Iris pigment epithelial cell (primary cell): ENCODE measurements at places on chromosomes 16 and 17.

GRCh38 chr17:77889866-77890760 is 68.4 kb upstream of the TNRC6C start:
- DNase-seq = no peak

- peak; percentile 73 for DNase-seq
Measured at GRCh38 chr16:85227946-85228862, 115.9 kb upstream of the CIBAR2 start.

DNA sequence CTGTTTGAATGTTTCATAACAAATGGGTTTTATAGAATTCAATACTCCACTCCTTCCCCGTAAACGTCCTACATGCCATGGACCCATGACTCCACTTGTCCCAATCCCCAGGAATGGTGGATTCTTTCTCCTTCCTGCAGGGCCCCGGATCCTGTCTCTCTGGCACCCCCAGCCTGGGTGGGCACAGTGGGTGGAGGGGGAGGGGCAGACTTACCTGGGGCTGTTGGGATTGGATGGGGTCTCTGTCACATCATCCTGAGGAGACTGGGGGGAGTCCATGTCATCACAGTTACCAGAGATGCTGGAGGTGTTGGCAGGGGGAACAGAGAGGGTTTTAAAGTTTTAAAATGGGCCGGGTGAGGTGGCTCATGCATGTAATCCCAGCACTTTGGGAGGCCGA is 13.2 kb downstream of the TRPV3 start:
- no peak for DNase-seq

DNA sequence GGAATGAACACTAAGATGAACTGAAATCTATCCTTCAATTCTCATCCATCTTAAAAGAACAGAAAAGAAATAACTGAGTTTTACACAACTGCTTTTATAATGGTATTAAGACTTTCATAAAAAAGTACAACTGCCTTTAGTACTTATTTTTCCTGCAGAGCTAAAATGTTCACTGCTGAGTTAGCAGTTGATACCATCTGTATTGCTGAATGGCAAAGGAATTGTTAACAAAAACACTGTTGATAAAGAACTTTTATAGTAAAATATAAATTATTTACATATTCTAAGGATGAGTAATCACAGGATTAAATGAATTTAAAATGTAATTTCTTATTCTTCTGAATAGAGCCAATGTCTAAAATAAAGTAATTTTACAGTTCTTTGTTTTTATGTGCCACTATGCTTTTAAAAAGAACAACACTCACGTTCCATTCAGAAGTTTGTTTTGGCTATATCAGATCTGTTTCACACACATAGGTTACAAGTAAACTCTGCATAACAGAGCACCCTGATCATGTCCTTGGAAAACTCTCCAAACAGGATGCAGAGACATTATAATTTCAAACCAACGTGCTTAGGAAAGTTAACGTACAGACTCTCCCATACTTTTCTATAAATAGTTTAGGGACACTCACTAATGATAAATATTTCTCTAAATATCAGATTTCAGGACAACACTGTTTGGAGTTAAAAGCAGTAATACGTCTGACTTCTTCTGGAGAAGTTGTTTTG is 151.1 kb downstream of the ITFG1 start:
- DNase-seq = peak; percentile 45

DNA sequence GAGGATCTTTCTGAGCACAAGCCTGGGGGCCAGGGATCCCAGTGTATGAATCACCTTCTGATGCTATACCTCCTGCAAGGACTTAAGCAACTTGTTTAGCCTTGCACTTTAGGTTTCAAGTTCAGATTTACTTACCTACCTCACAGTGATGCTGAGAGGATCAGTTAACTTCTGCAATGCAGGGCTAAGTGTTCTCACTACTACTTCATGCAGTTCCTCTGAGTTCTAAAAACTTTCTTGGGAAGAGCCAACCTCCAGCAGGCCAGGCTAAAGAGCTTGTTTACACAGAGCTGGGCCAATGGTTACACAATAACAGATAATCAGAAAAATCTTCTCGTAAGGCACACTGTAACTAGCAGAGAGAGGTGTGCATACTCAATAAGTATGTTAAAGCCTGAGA is 13.0 kb downstream of the VEZF1 start:
- peak; percentile 92 for DNase-seq

DNA sequence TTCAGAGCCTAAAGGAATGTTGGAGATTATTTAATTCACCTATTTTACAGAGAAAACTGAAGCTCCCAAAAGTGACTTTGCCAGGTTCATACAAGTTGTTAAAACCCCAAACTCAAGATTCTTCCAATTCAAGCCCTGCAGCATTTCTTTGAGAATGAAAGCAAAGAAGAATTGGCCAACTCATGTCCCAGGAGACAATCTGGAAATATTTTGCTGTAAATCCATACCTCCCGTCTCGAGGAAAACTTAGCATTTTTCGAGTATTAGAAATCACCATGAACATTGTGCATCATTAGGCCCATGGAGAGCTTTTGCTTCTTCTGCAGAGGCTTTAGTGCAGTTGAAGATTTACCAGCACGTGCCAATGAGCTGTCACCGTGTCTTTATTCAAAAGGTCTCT is 176.4 kb upstream of the KCNJ16 start:
- no peak for DNase-seq

DNA sequence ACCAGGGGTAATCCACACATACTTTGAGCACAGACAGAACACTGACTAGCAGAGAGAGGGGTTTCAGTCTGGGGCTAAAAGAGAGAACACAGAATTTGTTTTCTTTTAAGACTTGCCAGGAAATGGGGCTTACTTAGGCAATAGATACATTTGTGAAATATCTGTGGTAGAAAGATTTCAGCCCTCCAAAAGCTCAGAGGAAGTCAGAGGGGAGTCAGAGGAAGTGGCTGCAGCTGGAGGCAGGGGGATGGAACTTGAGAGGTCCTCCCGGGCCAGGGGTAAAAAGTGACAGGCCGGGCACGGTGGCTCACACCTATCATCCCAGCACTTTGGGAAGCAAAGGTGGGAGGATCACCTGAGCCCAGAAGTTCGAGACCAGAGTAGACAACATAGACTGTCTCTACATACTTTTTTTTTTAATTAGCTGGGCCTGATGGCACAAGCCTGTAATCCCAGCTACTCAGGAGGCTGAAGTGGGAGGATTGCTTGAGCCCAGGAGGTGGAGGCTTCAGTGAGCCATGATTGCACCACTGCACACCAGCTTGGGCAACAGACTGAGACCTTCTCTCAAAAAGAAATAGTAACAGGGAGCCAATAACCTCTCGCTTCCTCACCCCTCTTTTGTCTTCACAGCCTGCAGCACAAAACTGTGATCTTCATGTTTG is 49.9 kb downstream of the NLRC5 start:
- peak; percentile 94 for DNase-seq

- DNase-seq = peak; percentile 31
Measured at GRCh38 chr16:89361751-89362539, 128.4 kb downstream of the ANKRD11 start.
